ENCODE measurements at places on chromosomes 6 and 20. TPM values are rescaled to one million over a fixed set of nuclear protein-coding genes. Genes with fewer than 3 reads are reported as not detected.

DNA sequence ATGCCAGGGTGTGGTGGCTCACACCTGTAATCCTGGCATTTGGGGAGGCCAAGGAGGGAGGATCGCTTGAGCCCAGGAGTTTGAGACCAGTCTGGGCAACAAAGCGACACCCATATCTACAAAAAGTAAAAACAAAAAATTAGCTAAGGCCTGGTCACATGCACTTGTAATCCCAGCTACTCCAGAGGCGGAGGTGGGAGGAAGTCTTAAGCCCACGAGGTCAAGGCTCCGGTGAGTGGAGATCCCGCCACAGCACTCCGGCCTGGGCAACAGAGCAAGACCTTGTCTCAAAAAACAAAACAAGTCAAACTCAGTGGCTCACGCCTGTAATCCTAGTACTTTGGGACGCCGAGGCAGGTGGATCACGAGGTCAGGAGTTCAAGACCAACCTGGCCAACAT is 35.6 kb downstream of the SRSF3 start:
- DNase-seq: no peak
- H3K4me3 ChIP-seq: no peak overlapping the region
- no peaks in the 10 kb centered on the region for H3K27me3 ChIP-seq
- H3K4me1 ChIP-seq: peaks cover 55% of the 10 kb centered on the region
- H3K27ac ChIP-seq: no peak overlapping the region

- no peak overlapping the region for H3K4me3 ChIP-seq
- peaks cover 20% of the 10 kb centered on the region for H3K4me1 ChIP-seq
- H3K27me3 ChIP-seq: peaks cover 20% of the 10 kb centered on the region
- DNase-seq: no peak
- peak overlapping the region; percentile 57 for H3K27ac ChIP-seq
Observed at GRCh38 chr20:62624325-62624690, 18.0 kb upstream of the SLCO4A1 start.

GRCh38 chr6:99285881-99286280 is 63.6 kb downstream of the FAXC start:
- H3K27ac ChIP-seq: no peak overlapping the region
- H3K27me3 ChIP-seq: no peaks in the 10 kb centered on the region
- no peaks in the 10 kb centered on the region for H3K4me1 ChIP-seq
- H3K4me3 ChIP-seq: no peak overlapping the region
- DNase-seq: no peak

GRCh38 chr6:9801249-9801754 is 613.6 kb downstream of the TFAP2A start:
- peak; percentile 20 for DNase-seq
- no peak overlapping the region for H3K27ac ChIP-seq
- H3K36me3 ChIP-seq: no peaks in the 10 kb centered on the region
- H3K27me3 ChIP-seq: no peaks in the 10 kb centered on the region
- no peak overlapping the region for H3K4me3 ChIP-seq

DNA sequence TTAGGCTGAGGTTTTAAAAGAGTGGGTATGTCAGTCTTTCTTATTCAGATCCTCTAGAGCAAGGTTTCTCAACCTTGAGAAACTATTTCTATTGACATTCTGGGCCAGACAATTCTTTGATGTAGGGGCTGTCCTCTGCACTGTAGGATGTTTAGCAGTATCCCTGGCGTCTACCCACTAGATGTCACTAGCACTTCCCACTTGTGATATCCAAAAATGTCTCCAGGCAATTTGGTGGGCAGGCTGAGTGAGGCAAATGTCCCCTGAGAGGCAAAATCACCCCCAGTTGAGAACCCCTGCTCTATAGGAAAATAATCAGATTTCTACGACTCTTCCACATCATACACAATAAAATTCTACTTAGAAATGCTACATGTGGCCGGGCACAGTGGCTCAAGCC is 7.7 kb upstream of the ZKSCAN8 start:
- H3K27me3 ChIP-seq: no peaks in the 10 kb centered on the region
- peaks cover 6% of the 10 kb centered on the region for H3K36me3 ChIP-seq
- H3K27ac ChIP-seq: no peak overlapping the region
- peaks cover 5% of the 10 kb centered on the region for H3K4me1 ChIP-seq

DNA sequence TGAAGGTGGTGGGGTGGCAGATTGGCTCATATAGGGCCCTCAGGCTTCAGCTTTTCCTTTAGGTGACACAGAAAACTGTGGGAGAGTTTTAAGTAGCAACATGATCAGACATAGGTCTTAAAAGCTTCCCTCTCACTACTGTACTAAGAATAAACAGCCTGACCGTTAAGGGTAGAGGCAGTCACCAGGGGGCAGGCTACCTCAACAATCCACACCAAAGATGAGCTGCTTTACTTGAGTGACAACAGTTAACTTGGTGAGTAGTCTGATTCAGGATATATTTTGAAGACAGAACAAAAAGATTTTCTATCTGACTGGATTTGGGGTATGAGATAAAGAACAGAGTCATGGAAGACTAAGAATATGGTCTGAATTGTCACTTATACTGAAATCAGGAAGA is 193.1 kb upstream of the SHLD1 start:
- H3K27me3 ChIP-seq: no peaks in the 10 kb centered on the region
- peak; percentile 19 for DNase-seq
- no peak overlapping the region for H3K27ac ChIP-seq
- H3K4me1 ChIP-seq: no peaks in the 10 kb centered on the region
- peaks cover 54% of the 10 kb centered on the region for H3K36me3 ChIP-seq

DNA sequence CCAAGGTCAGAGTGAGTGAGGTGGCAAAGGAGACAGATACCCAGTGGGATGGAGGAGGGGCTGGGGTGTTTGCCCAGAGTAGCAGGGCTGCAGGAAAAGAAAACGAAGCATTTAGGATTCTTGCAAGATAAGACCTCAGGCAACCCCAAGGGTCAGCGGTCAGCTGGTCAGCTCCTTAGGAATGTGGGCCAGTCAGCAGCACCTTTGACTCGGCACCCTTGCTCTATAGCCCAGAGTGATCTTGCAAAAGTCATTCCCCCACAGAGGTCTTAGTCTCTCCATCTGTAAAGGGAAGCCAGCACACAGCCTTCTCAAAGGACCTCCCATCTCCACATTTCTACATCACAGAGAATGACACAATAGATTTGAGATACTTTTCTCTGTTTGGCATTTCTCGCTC is 56.7 kb downstream of the VEGFA start:
- no peak for DNase-seq
- H3K27me3 ChIP-seq: peaks cover 6% of the 10 kb centered on the region
- H3K4me1 ChIP-seq: no peaks in the 10 kb centered on the region
- H3K4me3 ChIP-seq: no peak overlapping the region
- no peaks in the 10 kb centered on the region for H3K36me3 ChIP-seq
- H3K27ac ChIP-seq: no peak overlapping the region

DNA sequence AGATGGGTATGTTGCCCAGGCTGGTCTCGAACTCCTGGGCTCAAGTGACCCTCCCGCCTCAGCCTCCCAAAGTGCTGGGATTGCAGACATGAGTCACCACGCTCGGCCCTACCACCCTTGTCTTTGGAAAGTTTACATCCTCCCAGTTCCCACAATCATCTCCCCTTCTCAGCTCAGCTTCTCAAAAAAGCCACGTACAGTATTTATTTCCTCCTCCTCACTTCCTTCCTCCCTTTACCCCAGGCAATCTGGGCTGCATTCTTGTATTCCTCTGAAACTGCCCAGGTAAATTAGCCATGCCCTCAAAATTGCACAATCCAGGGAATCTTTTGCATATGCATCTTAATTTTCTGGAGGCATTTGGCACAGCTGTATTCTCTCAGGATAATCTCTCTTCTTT is 7.4 kb upstream of the SLC23A2 start:
- H3K4me3 ChIP-seq: no peak overlapping the region
- peak; percentile 58 for DNase-seq
- H3K36me3 ChIP-seq: no peaks in the 10 kb centered on the region
- H3K27me3 ChIP-seq: peaks cover 2% of the 10 kb centered on the region
- peaks cover 3% of the 10 kb centered on the region for H3K4me1 ChIP-seq

- H3K27ac ChIP-seq: no peak overlapping the region
- no peak overlapping the region for H3K4me3 ChIP-seq
- no peaks in the 10 kb centered on the region for H3K27me3 ChIP-seq
Observed at GRCh38 chr6:19204445-19204844, 632.7 kb upstream of the ID4 start.

DNA sequence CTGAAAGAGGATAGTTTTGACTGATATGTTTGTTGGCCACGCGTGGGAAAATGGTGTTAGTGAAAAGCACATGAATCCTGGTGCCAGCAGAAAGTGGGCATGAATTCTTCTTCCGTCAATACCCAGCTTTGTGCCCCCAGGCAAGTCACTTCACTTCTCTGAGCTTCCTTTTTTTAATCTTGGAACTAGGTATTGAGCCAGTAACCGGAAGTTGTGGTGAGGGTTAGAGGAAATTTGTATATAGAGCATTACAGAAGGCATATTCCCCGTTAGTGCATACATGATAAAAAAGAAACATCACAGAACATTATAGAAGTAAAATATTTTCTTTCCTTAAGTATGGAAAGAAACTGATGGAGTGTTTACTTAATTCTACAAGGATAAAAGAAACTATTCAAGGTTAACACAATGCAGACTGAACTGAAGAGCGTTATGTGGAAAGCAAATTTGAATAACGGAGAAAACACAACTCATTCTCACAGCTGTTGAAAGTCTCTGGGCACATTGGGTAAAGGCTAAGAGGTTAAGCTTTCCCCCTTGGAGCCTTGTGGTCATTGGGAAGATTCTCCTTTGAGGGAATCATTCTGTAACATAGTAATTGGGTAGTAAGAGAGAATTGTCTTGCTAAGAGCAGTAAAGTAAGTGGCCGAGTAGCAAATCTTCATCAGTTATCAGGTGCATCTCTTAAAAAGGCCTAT is 223.1 kb downstream of the BCAS1 start:
- H3K27me3 ChIP-seq: no peaks in the 10 kb centered on the region
- no peak overlapping the region for H3K4me3 ChIP-seq
- H3K36me3 ChIP-seq: no peaks in the 10 kb centered on the region
- peaks cover 2% of the 10 kb centered on the region for H3K4me1 ChIP-seq
- H3K27ac ChIP-seq: no peak overlapping the region

GRCh38 chr6:30135147-30135546 is 793 bp upstream of the TRIM40 start:
- H3K27me3 ChIP-seq: peaks cover 24% of the 10 kb centered on the region
- H3K4me1 ChIP-seq: no peaks in the 10 kb centered on the region
- no peak overlapping the region for H3K4me3 ChIP-seq
- no peak overlapping the region for H3K27ac ChIP-seq
- DNase-seq: no peak

- DNase-seq: no peak
- H3K27me3 ChIP-seq: no peaks in the 10 kb centered on the region
- no peaks in the 10 kb centered on the region for H3K36me3 ChIP-seq
- no peak overlapping the region for H3K4me3 ChIP-seq
Observed at GRCh38 chr6:140436023-140436811, 1061.8 kb upstream of the CITED2 start.

GRCh38 chr20:16295534-16295933 is 277.7 kb downstream of the KIF16B start:
- H3K27me3 ChIP-seq: no peaks in the 10 kb centered on the region
- DNase-seq: no peak
- no peaks in the 10 kb centered on the region for H3K4me1 ChIP-seq

- no peaks in the 10 kb centered on the region for H3K4me1 ChIP-seq
- H3K4me3 ChIP-seq: no peak overlapping the region
- no peak overlapping the region for H3K27ac ChIP-seq
- no peaks in the 10 kb centered on the region for H3K27me3 ChIP-seq
Observed at GRCh38 chr6:106064142-106064541, 22.0 kb upstream of the PRDM1 start.

GRCh38 chr6:161834426-161834825 is 560.6 kb upstream of the AGPAT4 start:
- H3K4me1 ChIP-seq: peaks cover 22% of the 10 kb centered on the region
- no peak for DNase-seq
- no peak overlapping the region for H3K4me3 ChIP-seq

GRCh38 chr6:166075186-166075585 is 92.5 kb downstream of the TBXT start:
- no peak overlapping the region for H3K4me3 ChIP-seq
- DNase-seq: peak; percentile 61
- peaks cover 16% of the 10 kb centered on the region for H3K4me1 ChIP-seq
- H3K27me3 ChIP-seq: peaks cover 3% of the 10 kb centered on the region

DNA sequence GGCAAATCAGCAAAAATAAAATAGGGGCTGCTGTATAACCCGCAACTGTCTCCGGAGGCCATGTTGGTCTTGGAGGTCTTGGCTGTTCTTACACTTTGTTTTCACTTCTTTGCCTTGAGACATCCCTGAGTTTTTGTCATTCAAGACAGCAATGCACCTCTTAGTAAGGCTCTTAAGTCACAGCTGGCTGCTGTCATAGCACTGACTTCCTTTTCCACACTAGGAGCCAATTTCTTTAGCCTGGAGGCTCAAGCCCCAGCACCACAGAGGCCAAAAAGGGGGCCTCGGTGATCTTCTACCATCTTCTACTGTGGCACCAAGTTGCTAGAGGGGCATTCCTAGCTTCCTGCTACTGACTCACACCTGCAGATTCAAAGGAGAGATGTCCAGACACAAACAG is 536.3 kb downstream of the CDH26 start:
- peaks cover 5% of the 10 kb centered on the region for H3K4me1 ChIP-seq
- DNase-seq: no peak
- H3K4me3 ChIP-seq: no peak overlapping the region
- H3K36me3 ChIP-seq: no peaks in the 10 kb centered on the region
- no peak overlapping the region for H3K27ac ChIP-seq

- peak; percentile 97 for DNase-seq
- no peaks in the 10 kb centered on the region for H3K36me3 ChIP-seq
- H3K27me3 ChIP-seq: no peaks in the 10 kb centered on the region
- H3K4me3 ChIP-seq: no peak overlapping the region
- no peak overlapping the region for H3K27ac ChIP-seq
Observed at GRCh38 chr20:7516621-7517111, 423.6 kb downstream of the HAO1 start.

- no peak overlapping the region for H3K27ac ChIP-seq
- DNase-seq: no peak
- no peaks in the 10 kb centered on the region for H3K27me3 ChIP-seq
- no peaks in the 10 kb centered on the region for H3K4me1 ChIP-seq
Observed at GRCh38 chr6:86789779-86790411, 147.4 kb upstream of the HTR1E start.

DNA sequence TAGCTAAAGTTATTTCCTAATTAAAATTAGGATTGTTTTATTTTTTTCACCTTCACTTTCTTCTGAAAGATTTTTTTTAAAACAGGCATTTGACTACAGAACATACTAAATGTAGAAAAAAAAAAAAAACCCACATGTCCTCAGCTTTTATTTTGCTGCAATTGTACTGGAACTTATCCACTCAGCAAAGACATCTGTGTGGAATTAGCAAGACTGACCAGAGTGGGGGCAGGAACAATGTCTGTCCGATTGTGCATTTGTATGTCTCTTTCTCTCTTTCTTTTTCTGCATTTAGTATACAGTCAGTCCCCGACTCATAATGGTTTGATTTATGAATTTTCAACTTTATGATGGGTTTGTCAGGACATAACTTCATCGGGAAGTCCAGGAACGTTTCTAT is 77.3 kb downstream of the CHD6 start:
- H3K27ac ChIP-seq: no peak overlapping the region
- peak; percentile 80 for DNase-seq
- H3K36me3 ChIP-seq: peaks cover 2% of the 10 kb centered on the region
- H3K27me3 ChIP-seq: no peaks in the 10 kb centered on the region
- no peak overlapping the region for H3K4me3 ChIP-seq

The TPX2 gene
- 21.9 TPM for total RNA-seq

The DEFB127 gene
- total RNA-seq: not detected

The MEP1A gene
- total RNA-seq: not detected

The RAET1G gene
- 0.09 TPM for total RNA-seq

The ZNF76 gene
- 13.7 TPM for total RNA-seq

The PKIB gene
- total RNA-seq: 1.6 TPM

The SLC32A1 gene
- not detected for total RNA-seq

The HLA-DQA2 gene
- total RNA-seq: 0.13 TPM

The TGM3 gene
- total RNA-seq: 0.49 TPM

The OGFRL1 gene
- 6.8 TPM for total RNA-seq

The BMP5 gene
- total RNA-seq: 17.6 TPM

The BLTP3A gene
- 7.8 TPM for total RNA-seq

All from muscle of leg (tissue), 16 donors.